ENCODE measurements at places on chromosomes 2 and 18. TPM values are rescaled to one million over a fixed set of nuclear protein-coding genes. Genes with fewer than 3 reads are reported as not detected.

DNA sequence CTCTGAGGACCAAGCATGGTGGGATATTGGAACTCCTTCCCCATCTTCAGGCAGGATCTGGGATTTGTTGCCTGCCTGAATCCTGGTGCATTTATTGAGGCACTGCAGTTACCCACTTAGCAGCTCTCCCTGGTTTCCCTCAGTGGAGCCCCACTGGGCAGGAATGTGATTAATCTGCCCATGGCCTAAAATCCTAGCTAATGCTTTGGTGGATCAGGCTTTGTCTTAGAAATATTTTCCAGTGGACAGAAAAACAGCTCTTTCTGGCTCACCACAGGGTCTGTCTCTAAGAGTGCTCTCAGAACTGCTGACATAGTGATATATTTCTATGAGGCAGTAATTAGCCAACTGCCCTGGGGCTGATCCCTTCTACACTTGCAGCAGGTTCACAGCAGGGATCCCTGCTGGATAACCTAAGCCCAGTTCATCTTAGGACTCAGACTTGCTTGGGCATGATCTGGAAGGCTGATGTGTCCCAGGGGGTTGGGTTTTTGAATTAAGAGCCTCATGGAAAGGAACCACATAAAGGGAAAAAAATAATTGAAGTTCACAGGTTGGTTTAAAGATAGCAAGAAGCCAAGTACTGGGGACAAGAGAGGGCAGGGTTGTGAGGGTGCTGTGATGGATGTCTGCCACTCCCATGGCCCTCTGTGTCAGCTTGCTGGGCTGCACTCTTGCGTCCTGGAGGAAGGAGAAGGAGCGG is 44.3 kb upstream of the ZDBF2 start:
- no peak for DNase-seq

TIMM21 gene
- total RNA-seq = 151 TPM

- DNase-seq = no peak
Observed at GRCh38 chr2:111031546-111032478, 88.9 kb upstream of the BCL2L11 start.

- DNase-seq = no peak
Observed at GRCh38 chr2:201298462-201299052, 38.2 kb downstream of the CASP8 start.

- no peak for DNase-seq
Observed at GRCh38 chr2:226794196-226794661, 5.4 kb downstream of the IRS1 start.

Measured in Right ventricle myocardium inferior (tissue), 1 donor.